ENCODE measurements at places on chromosomes 12 and 14.

DNA sequence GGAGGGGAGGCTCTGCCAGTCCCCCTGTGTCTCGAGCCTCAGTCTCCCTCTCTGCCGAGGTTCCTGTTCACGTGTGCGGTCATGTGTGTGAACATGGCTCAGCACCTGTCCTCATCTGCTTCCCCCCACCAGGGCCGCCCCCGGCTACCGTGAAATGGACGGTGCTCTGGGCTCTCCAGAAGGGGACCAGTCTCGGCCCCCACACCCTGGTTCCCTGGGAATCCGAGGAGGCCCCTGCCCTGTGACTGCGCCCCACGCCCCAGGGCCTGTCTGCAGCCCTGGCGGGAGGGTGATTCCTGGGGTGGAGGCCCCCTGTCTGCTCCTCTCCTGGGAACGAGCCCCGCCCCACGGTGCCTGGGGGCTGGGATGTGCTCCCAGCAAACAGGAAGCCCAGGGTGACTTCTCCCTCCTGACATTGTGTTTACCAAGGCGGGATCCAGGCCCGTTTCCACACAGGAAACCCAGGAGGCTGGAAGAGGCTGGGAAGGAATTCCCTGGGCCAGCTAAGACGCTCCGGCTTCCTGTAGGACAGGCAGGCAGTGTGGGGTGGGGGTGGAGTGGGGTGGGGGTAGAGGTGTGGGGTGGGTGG lies 46.6 kb downstream of the KIF26A start:
- DNase-seq: no peak

DNA sequence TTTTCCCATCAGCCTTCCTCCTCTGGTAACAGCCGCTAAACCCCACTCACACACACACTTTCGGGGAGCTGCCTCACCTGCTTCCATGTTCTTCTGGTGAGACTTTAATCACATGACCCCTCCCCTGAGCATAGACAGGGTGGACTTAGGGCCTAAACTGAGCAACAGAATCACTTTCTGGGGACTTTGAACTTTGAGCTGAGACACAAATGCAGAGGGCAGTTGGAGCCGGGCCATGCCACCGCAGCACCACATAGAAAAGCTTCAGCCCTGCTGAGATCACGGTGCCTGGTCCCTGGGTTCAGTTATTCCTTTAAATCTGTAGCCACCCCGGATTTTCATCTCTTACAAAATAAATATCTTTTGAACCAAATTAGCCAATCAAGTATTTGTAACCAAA lies 18.4 kb upstream of the MAP3K9 start:
- no peak for DNase-seq

DNA sequence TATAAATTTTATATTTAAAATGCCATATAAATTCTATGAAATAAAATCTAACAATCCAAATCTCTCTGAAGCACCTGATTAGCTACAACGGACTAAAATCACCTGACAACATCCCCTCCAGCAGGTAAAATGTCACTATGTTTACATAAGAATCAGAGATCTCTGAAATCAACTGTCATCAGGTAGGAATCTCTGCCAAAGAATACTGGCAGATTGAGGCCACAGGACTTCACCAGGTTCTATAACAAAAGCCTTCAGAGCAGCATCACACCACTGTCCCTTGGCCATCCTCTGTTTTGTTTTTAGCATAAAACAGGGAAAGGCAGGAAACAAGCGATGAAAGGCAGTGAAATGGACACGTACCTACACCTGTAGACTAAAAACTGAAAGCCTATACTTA lies 22.1 kb downstream of the FGD6 start:
- no peak for DNase-seq

DNA sequence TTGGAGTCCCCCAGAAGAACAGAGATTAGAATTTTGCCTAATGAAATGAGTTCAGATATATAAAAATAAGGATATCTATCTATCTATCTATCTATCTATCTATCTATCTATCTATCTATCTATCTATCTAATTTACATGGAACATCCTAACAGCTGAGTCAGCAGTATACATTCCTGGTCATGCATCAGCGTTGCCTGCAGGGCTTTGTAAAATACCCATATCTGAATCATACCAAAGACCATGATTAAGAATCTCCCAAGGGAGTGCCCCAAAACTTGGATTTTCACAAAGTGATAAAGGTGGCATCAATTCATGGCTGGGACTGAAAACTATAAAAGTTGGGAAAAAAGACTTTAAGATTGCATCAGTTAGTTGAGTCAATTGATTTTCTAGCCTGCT lies 32.7 kb upstream of the SYT10 start:
- DNase-seq: no peak

GRCh38 chr12:27193854-27194544 lies 50.1 kb upstream of the STK38L start:
- DNase-seq: no peak

- no peak for DNase-seq
Observed at GRCh38 chr14:50344116-50344775, 32.1 kb downstream of the DMAC2L start.

DNA sequence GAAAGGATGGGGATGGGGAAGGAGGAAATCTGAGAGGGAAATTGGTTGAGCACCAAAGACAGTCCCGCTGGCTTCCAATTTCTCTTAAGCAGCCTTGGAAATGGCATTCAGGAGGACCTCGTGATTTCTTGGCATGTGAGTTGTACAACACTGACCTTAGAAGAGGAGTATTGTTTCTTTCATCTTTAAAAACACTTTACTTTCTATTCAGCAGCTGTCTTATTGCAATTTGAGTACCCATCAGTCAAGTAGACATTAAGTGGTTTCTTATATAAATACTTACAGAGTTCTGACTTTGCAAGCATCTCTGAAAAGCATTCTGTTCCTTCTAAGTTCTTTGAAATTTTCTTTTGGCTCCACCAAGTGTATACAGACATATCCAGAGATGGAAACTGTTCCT lies 83.2 kb downstream of the LMNTD1 start:
- no peak for DNase-seq

DNA sequence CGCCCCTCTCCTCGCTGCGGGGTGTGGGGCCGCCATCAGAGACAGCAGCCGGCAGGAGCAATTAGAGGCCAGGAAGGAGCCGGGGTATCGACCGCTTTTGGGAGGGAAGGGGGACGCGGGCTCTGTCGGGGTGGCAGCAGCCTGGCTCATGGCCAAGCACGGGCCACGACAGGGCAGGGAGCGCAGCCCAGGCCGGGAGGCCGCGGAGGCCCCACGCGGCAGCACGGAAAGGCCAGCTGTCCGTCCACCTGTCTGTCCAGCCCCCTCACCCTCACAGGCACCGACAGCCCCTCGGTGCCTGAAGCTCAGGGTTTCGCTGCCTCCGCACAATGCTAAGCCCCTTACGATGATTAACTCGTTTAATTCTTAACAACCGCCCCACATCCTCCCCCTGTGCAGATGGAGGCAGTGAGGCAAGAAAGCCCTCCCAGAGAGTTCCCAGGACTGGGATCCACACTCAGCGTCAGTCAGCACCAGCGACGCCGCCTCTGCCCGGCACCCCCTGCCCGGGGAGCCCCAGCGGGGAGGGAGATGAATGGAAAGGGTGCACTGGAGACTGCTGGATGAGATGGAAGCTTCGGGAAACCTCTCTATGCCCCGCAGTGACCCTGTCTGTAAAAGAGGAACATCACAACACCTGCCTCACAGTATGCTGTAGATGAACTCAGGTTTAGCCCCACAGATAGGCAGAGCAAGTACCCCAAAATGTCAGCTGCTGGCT lies 23.7 kb downstream of the NCOR2 start:
- DNase-seq: no peak

- no peak for DNase-seq
Observed at GRCh38 chr12:94151582-94151981, 3.2 kb downstream of the PLXNC1 start.

GRCh38 chr14:83548061-83548839 lies 1981.7 kb upstream of the FLRT2 start:
- no peak for DNase-seq

- DNase-seq: no peak
Observed at GRCh38 chr14:39988939-39989338, 556.7 kb upstream of the FBXO33 start.

DNA sequence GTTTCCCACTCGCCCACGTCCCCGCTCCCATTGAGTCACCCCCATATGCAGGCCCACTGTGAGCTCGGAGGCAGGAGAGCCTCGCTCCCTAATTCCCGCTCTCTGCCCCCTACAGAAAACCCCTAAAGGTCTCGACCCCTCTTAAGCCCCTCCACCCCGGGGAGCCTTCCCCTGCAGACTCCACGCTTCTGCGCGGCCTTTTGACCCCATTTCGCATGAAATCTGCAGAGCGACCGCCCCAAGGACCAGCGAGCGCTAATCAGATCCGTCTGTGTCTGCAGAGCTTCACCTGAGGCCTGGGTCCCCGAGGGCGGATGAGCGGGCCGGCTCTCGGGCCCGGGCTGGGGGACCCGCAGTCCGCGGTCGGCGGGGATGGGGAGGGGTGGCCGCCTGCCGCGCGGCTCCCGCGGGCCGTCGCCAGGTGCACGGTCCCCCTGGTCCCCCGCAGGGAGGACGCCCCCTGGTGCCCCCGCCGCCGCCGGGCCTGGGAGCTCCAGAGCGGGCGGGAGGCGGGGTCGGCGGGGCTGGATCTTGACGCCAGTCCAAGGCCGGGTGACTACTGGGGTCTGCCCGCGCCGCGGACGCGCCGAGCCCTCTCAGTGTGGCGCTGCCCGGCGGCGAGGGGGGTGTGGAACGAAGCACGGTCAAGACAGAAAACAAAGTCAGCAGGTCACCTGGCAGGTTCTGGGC lies 10.1 kb downstream of the BMP4 start:
- DNase-seq: no peak

DNA sequence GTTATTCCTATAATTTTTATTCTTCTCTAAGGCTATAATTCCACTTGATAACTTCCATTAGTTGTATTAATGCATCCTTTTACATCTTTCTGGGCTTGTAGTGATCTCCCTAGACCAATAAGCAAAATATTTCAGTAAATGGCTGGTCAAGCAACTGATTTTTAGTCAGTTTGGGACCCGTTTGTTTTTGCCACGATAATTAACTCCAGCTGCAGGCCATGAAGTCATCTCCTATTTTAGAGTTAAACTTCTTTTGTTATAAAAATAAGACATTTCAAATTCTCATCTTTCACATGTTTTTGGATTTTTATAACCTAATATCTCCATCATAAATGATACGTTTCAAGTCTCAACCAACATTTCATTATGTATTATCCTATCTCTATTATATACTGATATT lies 49.4 kb downstream of the MAGOHB start:
- DNase-seq: no peak

GRCh38 chr14:28754209-28754985 lies 12.2 kb upstream of the FOXG1 start:
- DNase-seq: no peak

- no peak for DNase-seq
Observed at GRCh38 chr12:91053951-91054715, 3.7 kb downstream of the KERA start.

DNA sequence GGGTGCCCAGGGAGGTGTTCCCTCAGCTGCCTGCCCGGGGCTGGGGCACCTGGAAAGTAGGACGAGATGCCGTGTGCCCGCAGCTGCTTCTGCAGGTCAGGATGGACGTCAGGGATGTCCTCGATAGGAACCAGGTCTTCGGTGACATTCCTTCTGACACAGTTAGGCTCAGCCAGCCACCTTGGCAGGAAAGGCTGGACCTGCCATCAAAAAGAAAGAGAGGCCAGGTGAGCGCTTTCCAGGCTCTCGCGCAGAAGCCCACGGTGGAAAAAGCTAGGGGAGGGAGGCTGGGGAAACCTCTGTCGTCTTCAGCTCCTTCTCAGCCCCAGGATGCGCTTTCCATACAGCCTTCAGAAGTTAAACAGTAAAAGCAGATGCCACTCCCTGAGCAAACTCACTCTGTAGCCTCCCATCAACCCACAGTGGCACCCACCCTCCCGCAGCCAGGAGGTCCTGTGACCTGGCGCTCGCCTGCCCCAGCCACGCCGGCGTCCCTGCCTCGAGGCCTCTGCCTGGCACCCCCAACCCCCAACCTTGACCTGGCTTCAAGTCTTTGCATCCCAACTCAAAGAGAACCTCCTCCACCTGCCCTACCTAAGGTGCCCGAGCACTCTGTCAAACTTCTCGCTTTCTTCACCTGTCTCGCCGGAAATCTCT lies 1.3 kb downstream of the DDX51 start:
- DNase-seq: no peak

DNA sequence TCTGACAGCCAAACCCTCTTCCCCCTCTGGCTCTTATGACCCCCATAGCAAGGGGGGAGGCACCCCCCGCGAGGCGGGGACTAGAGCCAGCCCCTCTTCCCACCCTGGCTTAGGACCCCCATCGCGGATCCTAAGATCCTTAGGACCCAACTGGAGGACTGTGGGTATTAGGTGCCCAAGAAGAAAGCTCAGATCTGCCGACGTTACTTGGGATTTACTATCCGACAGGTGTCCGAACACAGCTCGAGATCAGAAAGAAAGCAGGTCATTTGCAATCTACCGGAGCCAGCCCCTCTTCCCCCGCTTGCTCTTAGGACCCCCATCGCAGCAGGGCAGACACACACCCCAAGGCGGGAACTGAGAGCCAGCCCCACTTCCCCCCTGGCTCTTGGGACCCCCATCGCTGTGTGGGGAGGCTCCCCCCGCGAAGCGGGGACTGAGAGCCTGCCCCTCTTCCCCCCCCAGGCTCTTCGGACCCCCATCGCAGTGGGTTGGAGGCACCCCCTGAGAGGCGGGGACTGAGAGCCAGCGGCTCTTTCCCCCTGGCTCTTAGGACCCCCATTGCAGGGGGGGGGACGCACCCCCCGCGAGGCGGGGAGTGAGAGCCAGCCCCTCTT lies 46.8 kb downstream of the DDX11 start:
- no peak for DNase-seq

DNA sequence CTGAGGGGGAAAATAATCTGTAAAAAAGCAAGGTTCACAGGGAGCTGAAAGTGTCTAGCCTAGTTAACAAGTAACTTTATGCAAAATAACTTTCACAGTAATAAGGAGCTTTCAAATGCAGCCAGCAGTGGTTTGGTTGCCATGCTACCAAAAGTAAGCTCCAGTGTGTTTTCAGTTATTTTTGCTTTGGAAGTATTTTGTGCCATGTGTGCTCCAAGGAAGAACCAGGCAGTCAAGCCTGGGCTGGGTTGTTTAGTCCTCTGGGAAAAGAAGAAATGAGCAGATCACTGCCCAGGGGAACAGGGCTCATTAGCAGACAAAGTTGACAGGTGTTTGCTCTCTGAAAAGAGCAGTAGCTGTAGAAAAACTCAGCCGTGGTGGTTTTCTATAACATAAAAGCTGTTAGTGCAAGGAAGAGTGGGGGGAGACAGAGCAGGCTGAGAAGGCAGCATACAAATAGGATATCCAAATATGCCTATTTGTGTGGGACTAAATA lies 92.8 kb upstream of the TMTC2 start:
- no peak for DNase-seq

Data from germinal center (tissue), 1 donor.